ENCODE measurements at places on chromosomes 1 and 21.

DNA sequence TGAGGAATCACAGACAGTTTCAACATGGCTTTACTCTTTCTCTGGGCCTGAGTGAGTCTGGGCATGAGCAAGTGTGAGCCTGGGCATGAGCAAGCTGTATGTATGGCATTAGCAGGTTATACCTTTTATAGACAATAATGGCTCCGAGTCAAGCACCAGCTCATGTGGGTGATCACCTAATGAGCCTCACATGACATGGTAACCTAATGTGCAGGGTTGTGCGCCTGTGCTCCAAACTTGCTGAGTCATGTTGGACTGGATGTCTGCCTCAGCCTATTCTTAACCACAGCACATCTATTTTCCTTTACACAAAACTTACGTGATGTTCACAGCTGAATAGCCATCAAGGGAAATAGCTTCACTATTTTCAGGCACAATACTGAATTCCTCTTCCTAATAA, 236.2 kb upstream of the NRIP1 start:
- DNase-seq, result no peak

GRCh38 chr1:205927676-205928075, 15.6 kb downstream of the SLC26A9 start:
- no peak for DNase-seq

GRCh38 chr1:235642943-235643371, 6.6 kb downstream of the GNG4 start:
- peak; percentile 14 for DNase-seq

- no peak for DNase-seq
Observed at GRCh38 chr21:35922618-35923017, 137.7 kb downstream of the SETD4 start.

DNA sequence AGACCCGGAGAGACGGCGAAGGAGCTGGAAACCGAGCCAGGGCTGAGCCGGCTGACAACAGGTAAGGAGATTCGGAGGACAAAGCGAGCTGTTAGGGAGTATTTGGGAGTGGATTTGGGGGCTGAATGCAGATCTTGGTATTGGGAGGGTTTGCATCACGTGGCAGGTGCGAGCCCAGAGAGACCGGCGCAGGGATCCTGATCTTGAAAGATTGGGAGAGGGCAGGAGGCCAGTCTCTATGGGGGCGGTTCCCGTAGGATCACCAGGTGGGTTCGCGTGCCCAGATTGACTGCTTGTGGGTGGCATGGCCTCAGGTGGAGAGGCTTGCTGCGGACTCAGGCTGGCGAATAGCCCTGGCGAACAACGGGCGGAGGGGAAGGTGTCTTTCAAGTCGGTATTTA, 204 bp downstream of the CIART start:
- DNase-seq, result peak; percentile 82

DNA sequence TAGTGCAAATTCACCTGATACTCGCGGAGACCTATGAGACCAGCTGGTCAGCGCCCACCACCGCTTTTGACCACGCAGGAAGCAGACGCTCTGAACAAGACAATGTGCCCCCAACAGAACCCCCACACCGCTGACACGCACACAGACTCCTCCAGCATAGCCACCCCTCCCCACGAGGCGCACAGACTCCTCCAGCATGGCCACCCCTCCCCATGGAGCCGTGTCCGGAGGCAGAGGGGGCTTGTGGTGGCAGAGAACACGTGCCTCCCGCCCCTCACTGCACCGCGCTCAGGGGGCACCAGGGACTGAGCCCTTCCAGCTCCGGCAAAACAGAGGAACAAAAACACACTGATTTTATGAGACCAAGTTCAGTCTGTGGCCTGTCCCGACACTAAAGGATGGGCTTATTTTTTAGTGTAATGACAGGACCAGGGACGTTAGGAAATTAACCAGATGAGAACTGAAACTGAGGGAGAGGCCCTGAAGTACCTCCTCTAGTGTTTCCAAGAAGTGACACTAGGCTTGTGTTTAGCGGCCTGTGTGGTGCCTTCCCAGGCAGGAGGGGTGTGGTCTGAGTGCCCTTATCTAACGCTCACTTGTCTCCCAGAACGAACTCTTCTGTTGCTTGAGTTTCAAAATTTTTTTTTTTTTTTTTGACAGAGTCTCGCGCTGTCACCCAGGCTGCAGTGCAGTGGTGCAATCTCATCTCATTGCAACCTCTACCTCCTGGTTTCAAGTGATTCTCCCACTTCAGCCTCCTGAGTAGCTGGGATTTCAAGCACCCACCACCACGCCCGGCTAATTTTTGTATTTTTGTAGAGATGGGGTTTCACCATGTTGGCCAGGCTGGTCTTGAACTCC, 10.0 kb upstream of the AGPAT3 start:
- no peak for DNase-seq

DNA sequence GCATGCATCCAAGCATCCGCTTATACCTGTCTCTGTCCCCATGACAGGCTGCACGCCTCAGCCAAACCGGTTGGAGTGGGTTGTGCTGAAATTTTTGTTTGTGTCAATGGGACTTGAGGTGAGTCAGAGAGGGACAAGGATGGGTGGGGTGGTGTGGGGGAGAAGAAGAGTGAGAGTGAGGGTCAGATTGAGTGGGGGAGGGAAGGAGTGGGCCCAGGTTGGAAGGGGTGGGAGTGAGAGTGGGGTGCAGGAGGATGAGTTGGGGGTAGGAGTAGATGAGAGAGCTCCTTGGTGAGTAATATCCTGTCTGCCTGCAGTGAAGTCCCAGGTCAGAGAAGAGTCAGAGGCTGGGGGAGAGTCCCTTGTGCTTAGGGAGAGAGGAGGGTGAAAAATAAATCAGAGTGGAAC, 3.3 kb upstream of the NECTIN4 start:
- no peak for DNase-seq

- DNase-seq, result no peak
Observed at GRCh38 chr1:102566182-102566581, 542.1 kb downstream of the COL11A1 start.

DNA sequence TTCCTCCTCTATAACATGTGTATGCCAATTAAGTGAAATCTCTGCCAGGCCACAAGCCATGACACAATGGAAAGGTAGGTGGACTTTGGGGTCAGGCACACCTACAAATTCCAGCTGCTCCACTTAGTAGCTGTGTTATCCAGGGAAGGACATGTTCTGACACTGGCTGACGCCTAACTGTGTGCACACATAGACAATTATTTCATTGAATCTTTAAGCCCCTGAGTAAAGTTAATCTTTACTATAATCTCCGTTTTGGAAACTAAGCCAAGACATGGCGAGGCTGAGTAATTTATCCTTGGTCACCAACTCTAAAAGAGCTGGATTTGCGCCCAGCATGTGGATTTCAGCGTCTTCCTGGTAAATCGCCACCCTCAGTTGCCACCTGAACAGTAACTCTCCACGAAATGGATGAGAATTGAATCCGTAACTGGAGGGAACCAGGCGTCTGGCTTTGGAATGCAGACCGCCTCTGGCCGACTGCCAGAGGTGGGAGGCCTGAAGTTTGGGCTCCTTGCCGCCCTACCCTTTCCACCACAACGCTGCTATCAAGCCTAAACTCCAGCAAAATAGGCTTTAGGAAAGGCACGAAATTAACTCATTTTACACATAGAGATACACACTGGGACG, 888 bp upstream of the SNRPE start:
- DNase-seq, result no peak

GRCh38 chr1:193264313-193265065, 78.1 kb upstream of the B3GALT2 start:
- no peak for DNase-seq

DNA sequence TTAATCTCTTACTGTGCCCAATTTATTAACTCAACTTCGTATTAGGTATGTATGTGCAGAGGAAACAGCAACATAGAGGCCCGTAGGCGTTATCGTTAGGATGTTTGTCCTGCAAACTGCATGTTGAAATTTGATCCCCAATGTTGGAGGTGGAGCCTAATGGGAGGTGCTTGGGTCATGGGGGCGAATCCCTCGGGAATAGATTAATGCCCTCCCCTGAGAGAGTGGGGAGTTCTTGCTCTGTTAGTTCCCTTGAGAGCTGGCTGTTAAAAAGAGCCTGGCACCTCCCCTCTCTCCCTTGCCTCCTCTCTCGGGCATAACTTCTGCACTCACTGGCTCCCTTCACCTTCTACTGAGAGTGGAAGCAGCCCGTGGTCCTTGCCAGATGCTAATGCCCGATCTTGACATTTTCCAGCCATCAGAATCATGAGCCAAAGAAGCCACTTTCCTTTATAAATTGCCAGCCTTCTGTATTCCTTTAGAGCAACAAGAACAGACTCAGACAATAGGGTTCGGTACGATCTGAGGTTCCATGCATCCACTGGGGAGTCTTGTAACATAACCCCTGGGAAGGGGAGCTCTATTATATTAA, 149.0 kb upstream of the RAB4A start:
- DNase-seq, result no peak

DNA sequence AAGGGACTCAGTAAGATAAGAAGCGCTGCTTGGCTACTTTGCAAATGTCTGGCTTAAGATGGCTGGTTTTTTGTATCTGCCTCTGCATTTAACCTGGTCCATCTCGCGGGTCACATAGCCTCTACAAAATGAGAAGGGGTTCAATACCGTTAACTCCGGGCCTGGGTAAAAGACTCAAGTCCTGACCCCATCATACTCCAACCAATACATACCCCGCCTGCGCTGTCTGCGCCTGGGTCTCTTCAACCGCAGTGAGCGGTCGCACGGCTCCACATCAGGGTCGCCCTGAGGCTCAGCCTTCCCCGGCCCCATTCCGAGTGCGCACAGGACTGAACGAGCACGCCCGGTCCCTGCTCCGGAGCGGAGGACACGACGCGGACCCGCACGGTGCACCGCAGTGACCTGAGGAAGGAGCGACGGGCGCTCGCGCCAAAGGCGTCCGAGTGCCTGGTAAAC, 558 bp upstream of the PGD start:
- no peak for DNase-seq

GRCh38 chr1:158003406-158003800, 10.0 kb downstream of the KIRREL1 start:
- DNase-seq, result no peak

- DNase-seq, result no peak
Observed at GRCh38 chr1:22545141-22545540, 18.1 kb upstream of the EPHA8 start.

DNA sequence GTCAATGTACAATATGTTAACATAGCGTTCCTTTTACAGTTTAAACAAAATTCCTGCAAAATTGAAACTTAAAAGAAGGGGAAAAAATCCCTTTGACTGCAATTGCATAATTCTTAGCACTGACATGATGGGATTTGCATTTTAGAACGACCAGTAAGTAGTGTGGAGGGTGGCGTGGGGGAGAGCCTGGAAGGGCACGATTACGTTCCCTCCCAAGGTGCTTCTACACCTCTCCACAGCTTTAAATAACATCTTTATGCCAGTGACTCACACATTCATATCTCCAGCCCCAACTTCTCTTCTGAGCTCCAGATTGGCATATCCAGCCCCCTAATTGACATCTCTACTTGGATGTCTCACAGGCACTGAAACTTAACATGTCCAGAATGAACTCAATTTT, 64.3 kb downstream of the OLFML3 start:
- DNase-seq, result no peak

GRCh38 chr1:89671775-89672488, 39.0 kb downstream of the LRRC8C start:
- DNase-seq, result no peak

DNA sequence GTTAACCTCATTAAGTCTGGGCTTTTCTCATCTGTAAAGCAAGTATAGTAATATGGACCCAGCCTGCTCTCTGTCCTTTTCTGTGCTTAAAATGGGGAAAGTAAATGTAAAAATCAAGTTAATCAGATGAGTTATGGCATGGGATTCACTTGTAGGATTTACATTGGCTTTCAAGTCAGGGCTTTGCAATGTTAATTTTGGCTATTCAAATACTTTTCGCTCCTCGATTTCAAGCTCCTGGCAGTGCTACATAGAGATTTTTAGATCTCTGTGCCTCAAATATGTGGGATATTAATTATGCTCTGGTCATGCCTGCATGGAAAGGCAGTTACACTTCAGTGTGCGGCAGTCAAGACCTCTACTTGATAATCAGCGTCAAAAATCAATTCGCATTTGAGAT, 709.8 kb downstream of the LTN1 start:
- DNase-seq, result no peak

- DNase-seq, result no peak
Observed at GRCh38 chr1:92929461-92929860, 31.8 kb downstream of the DIPK1A start.

DNA sequence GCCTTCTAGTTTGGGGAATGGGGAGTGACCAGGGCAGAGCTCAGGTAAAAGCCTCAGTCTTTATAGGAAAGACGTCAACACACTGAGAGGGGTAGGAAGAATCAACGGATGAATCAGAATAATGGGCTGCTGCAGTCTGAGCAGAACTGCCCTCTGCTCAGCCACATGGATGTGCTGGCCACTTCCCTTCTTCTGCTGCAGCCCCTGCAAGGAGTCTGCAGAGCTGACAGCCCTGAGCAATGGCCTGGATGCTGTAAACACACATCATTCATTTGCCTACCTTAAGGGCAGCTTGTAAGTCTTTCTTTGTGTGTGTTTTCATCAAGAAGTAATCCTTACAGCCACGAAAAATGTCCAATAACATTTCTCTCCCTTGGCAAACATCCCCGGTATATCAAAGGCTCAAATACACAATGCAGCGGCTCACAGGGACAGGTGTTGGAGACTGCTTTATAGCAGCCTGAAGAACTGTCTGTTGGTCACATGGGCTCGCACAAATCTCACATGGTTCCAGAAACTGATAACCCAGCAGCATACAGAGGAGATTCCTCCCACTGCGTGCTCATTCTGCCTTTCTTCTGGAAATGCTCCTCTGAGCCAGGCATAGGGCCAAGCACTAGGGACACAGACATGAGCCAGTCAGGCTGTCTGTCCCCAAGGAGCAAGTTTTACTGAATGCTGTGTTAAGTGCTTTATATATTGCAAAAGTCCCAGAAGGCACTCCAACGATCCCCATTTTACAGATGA, 110.1 kb downstream of the HMGB4 start:
- no peak for DNase-seq

GRCh38 chr1:177464686-177465085, 293.9 kb downstream of the BRINP2 start:
- no peak for DNase-seq

DNA sequence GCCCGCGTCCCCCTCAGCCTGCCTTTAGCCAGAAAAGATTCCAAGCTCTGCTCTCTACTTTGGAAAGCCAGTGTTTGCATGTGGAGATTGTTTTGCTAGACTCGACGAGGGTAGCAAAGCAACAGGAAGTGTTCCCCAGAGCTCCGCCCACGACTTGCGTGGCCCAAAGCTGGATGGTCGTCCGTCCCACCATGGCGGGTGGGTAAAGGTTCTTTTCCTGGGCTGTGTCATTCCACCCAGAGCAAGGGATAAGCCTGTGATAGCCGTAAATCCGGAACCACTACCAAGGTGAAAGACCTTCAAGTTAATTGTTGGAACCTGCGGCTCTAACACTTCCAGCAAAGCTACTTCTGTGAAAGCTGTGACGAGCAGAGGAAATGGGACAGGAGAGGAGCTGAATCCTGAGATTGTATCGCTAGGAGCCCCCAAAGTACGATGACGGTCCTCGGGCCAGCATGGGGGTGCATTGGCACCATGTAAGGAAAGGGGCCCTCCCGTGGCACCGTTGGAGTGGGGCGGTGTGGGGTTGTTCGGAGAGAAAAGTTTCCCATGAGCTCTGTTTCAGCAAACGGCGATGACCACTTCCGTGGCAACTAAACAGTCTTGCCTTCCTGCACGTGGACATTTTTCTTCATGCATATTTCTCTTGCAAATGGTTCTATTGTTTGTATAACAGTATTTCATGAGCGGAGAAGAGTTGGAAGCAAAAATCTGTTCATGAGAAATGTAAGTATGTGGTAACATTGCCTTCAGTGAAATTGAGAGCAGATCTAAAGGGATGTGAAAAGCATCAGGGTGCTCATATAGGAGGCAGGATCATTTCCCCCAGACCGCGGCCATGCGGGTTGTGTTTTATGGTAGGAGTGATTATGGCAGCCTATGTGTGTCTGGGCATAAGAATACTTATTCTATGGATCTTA, 8.4 kb downstream of the MX2 start:
- no peak for DNase-seq

Data from SHP77 (cell line).